Activated CD8-positive, alpha-beta memory T cell treated with anti-CD3 and anti-CD28 coated beads, Interleukin-2, amount 50 U/mL, for 4 hours (primary cell): ENCODE measurements at places on chromosomes 6 and 20.

GRCh38 chr6:141685416-141685815 lies 447.3 kb upstream of the GJE1 start:
- DNase-seq, result no peak

DNA sequence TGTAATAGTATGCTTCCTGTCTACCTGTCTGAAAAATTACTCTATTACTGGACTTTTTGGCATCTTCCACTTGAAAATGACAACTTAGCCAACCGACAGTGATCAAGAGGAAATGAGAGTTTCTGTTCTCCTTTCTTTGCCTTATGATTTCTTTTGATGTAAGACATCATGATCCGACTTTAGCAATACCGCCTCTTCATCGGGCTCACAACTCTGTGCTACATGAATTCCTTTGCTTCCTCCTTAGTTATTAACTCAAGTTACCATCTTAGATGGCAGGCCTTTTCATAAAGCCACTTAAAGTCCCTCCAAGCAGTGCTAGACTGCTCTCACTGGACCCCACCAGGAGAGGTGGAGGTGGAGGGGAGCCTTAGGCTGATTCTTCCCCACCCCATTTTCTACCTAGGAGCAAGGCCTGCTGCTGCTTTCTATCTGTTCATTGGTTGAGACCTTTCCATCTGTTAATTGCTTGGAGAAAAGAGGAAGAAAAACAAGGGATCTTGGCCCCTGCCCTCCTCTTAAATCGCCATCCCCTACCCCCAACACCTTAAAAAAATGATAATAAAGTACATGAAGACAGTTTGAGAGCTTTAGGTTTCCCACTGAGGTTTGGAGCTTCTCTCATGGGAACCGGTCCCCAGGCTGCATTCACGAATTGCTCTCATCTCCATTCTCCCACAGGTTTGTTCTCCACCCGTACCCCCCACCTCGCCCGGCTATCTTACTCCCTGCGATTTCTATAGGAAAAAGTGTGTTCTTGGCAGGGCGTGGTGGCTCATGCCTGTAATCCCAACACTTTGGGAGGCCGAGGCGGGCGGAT lies 21.6 kb upstream of the MCM3 start:
- no peak for DNase-seq

- DNase-seq, result no peak
Observed at GRCh38 chr6:11785774-11786579, 7.4 kb upstream of the ADTRP start.

DNA sequence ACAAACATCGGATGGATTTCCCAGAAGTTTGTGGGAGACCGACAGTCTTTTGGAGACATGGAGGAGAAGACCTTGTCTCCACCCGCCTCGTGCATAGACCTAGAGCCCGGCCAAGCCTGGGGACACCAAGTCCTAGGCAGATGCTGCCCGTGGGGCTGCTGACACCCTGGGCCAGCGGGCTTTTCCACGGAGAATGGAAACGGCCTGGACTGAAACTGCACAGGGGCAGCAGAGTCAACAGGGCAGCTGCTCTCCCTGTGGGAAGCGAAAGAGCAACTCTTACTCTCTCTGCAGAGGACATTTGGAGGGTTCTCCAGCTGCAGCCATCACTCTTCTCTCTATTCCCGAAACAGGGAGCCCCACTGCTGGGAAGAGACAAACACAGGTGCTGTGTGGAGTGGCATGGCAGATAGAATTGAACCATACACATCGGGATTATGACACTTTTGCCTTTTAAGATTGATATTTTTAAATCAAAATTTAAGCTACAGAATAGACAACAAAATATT lies 401.2 kb downstream of the THBS2 start:
- no peak for DNase-seq

DNA sequence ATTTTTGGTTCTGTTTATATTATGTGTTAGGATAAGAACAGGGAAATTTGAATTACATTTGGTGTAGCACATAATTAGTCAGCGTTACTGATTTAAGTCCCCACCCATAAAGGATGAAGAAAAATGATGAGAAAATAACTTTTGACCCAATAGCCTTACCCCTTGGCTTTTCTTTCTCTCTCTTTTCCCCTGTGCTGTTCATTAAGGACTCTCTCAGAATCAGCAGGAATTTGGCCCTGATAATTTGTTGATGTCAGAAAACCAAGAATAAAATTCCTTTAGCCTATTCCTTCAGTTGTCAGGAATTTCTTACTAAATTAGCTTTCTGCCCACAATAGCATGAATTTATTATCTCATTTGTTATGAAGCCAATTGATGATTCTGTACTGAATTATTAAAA lies 18.5 kb downstream of the PLCB1 start:
- no peak for DNase-seq

DNA sequence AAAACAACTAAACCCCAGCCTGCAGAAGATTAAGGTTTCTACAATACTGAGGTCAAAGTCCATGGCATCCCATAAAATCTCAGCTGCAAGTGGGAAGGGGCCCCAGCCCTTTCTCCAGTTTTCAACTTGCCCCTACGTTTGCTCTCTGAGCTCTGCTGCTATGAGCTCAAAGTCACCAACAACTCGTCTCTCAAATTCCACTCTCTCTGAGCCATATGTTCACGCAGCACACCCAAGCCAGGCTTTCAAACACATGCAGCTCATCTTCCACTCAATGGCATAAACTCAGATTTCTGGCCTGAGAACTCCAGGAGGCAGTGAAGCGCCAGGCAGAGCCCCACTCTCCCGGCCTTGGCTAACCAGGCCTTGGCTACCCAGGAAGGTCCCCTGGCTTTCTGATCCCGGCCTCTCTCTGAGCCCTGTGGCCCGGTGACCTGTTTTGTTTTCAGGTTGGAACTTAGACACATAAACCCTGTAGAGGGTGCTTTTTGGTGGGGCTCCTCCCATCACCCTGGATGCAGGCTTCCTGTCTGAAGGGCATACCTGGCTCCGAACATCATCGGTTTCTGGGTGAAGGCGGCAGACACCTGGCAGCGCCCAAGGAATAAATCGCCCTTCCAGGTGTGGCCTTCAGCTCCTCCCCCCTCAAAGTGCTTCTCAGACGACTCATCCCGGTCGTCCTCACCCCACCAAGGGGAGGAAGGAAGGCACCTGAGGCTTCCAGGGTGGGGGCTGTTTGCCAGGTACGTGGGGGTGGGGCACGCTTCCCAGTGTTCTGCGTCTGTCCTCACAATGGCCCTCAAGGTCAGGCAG lies 12.4 kb downstream of the SLC22A23 start:
- DNase-seq, result no peak

DNA sequence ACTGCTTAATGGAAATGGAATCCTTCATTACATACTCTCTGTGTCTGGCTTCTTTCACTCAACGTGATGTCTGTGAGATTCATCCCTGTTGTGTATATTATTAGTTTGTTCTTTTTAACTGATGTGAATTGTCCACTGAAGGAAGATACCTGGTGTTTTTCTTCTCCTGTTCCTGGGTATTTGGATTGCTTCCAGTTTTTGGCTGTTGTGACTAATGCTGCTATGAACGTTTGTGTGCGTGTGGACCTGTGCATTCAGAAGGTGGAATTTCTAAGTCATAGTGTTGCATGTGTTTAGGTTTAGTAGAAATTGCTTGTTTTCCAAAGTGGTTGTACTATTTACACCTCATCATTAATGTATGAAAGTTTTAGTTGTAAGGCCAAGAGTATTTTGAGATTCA lies 3.8 kb downstream of the TULP4 start:
- no peak for DNase-seq

- no peak for DNase-seq
Observed at GRCh38 chr6:31651602-31652191, 764 bp downstream of the BAG6 start.

GRCh38 chr20:60132827-60133670 lies 174.8 kb downstream of the CDH26 start:
- DNase-seq, result no peak

DNA sequence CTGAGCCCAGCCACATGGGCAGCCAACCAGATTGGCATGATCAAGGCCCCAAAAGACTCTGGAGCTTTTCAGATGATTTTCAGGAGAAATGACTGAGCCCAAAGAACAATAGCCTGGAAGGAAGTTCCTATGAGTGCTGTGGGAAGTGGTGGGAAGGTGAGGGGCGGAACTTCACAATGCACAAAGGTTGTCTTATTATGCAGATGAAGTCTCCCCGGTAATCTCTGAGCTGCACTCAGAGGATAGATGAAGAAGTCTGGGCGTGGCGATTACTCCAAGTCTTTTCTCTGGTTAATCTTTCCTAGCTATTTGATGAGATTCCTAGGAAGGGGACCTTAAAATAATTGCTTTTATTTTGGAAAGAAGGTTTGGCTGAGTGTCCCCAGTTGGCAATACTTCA lies 36.9 kb downstream of the LBP start:
- no peak for DNase-seq

GRCh38 chr6:45843848-45844521 lies 171.7 kb downstream of the CLIC5 start:
- no peak for DNase-seq

DNA sequence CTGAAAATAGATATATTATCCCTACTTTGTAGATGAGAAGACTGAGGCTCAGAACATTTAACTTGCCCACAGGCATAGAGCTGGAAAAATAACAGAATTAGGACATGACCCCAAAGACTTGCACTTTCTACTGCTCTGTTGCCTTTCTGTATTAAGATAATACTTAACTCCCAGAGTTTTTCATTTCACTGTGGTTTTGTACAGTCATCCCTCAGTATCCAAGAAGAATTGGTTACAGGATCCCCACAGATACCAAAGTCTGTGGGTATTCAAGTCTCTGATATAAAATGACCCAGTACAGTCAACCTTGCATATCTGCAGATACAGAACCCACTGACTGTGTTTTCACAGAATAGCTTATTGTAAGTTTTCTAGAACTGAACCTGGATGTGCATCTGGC lies 16.8 kb downstream of the MRS2 start:
- DNase-seq, result no peak

DNA sequence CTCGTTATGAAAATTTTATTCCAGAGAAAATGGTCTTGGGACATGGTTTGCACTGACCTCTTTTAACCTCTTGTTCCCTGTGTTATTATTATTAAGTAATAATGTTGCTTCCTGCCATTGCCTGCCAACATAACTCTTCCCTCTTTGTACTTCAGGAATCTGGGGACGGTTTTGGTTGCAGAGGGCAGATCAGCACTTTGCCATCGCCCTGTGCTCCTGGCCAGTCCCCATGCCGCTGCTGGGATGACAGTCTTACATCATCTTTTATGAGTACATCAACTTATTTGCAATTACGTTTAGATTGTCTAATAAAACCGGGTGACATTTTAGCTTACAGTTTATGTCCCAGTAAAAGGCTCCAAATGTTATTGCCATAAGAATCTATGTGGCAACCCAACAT lies 157.2 kb downstream of the CDH26 start:
- no peak for DNase-seq

- DNase-seq, result no peak
Observed at GRCh38 chr6:45900808-45901752, 114.6 kb downstream of the CLIC5 start.

DNA sequence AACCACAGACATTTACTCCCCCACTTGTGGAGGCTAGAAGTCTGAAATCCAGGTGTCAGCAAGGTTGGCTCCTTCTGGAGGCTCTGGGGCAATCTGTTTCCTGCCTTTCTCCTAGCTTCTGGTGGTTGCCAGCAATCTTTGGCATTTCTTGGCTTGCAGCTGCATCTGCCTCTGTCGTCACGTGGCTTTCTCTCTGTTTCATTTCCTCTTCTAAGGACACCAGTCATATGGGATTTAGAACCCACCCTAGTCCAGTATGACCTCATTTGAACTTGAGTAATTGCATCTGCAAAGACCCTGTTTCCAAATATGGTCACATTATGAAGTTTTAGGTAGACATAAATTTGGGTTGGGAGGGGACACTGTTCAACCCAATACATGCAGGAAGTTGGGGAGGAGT lies 56.2 kb upstream of the EPB41L1 start:
- DNase-seq, result no peak

- DNase-seq, result no peak
Observed at GRCh38 chr20:46599227-46599987, 49.0 kb upstream of the OCSTAMP start.

DNA sequence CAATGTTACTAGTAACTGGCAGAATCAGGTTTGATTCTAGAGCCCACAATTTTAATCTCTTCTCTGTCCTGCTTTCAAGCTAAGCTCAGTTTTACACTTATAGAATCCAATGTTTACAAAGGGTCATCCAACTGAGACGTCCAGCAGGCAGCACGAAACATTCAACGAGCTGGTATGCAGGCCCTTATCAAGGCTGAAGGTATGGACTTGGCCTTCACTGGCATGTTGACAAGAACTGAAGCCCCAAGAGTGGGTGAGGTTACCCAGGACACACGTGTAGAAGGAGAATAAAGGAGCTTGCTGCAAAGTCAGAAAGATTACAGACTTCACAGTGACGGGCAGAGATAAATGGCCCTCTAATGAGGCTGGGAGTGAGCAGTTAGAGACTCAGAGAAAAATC lies 187.4 kb downstream of the KIF16B start:
- no peak for DNase-seq

- DNase-seq, result no peak
Observed at GRCh38 chr6:38755207-38755606, 40.1 kb downstream of the DNAH8 start.

- DNase-seq, result no peak
Observed at GRCh38 chr20:62792182-62792939, 3.9 kb upstream of the MRGBP start.

DNA sequence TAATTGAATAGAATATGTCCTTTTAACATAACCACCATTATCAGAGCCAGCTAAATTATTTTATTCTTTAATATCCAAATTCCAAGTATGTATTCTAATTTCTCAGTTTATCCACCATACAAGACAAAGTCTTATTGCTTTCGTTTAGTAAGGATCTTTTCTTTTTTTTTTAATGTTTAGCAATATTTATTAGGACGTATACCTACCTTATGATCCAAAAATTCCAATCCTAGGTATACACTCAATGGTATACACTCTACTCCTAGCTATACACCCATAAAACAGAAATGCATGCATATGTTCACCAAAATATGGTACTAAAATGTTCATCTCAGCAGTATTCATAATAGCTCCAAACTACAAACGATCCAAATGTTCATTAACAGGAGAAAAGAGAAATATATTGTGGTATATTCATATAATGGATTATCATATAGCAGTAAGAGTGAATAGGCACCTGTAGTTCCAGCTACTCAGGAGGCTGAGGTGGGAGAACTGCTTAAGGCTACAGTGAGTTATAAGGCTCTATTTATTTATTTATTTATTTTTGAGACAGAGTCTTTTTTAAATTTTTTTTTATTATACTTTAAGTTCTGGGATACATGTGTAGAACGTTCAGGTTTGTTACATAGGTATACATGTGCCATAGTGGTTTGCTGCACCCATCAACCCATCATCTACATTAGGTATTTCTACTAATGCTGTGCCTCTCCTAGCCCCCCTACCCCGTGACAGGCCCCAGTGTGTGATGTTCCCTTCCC lies 17.3 kb downstream of the TNFAIP3 start:
- no peak for DNase-seq

DNA sequence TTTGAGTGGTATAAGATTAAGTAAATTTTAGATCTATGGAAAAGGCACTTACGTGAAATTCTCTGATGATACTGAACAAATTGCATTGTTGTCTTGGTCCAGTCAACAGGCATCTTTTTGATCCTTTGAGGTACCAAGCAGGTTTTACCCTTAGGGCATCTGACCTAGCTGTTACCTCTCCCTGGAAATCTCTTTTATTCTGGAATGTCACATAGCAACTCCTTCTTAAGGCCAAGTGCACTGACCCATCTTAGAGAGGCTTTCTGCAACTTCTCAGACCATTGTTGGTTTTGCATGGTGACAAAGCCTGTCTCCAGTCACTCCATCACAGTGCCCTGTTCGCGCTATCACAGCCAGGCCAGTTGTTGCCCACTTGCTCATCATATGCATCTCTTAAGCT lies 42.0 kb downstream of the TPD52L1 start:
- DNase-seq, result no peak
